Cerebellar nuclear complex (tissue), 1 donor: ENCODE measurements at places on chromosomes 4 and X.

DNA sequence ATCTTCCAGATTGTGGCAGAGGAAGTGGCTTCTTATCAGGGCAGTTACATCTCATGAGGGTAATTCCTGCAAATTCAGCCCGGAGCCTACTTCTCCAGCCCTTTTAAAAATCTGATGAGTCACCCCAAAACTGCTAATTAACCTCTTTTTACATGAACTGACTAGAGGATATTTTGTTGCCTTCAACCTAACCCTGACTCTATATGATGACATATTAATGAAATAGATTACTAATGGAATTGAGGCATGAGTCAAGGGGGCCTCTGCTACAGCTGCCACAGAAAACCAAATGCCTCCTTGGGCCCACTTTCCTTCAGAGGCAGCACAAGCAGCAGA is 72.5 kb downstream of the QRFPR start:
- DNase-seq: no peak

- no peak for DNase-seq
These were observed 84.4 kb downstream of the CFAP299 start for GRCh38 chr4:80419946-80420345.

- no peak for DNase-seq
These were observed 87.4 kb upstream of the PCDH7 start for GRCh38 chr4:30632751-30633150.

- no peak for DNase-seq
These were observed 6.7 kb upstream of the PRICKLE3 start for GRCh38 chrX:49192722-49193328.

DNA sequence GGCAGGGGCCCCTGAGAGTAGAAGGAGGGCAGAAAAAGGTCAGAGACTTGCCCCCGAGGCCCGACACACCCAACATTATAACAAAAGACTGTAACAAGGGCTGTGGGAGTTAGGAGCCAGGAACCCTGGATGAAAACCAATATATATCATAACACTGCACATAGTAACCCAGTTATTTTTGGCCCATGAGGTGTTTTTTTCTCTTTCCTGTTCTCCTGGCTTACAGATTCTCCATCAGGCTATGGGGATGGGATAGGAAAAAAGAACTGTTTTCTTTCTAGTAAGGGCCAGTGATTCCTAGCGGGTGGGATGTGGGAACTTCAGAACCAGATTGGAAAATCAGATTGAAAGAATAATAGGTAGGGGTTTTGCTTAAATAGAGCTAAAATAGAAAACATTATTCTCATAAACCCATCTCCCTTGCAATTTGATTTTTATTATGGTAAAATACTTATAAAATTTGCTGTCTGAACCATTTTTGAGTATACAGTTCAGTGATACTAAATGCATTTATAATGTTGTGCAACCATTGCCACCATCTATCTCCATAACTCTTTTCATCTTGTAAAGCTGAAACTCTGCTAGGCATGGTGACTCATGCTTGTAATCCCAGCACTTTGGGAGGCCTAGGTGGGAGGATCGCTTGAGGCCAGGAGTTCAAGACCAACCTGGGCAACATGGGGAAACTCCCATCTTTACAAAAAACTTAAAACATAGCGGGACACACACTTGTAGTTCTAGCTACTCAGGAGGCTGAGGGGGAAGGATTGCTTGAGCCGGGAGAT is 33.5 kb downstream of the SNX25 start:
- DNase-seq: no peak

- DNase-seq: no peak
These were observed 67.0 kb downstream of the UCHL1 start for GRCh38 chr4:41323706-41324105.

DNA sequence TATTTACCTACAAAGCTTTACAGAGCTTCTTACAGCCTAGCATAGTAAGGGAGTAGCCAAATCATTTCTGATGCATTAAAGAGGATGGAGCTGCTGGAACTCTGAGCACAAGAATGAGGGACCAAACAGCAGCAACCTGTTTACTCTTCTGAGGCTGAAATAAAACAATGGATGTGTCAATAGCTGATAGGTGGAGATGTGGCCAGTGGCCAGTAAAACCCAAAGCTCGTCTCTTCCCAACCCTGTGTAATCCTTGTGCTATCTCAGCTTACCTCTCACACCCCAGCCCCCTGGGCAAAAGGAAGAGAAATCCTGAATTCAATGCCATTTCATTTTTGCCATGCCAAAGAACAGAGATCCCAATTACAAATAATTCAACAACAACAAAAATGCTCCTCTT is 446.7 kb upstream of the SMIM31 start:
- no peak for DNase-seq
